CD4-positive, alpha-beta T cell treated with Interleukin-2 at 100 ng/mL for 4 hours (primary cell): ENCODE measurements at places on chromosomes 6 and 20.

DNA sequence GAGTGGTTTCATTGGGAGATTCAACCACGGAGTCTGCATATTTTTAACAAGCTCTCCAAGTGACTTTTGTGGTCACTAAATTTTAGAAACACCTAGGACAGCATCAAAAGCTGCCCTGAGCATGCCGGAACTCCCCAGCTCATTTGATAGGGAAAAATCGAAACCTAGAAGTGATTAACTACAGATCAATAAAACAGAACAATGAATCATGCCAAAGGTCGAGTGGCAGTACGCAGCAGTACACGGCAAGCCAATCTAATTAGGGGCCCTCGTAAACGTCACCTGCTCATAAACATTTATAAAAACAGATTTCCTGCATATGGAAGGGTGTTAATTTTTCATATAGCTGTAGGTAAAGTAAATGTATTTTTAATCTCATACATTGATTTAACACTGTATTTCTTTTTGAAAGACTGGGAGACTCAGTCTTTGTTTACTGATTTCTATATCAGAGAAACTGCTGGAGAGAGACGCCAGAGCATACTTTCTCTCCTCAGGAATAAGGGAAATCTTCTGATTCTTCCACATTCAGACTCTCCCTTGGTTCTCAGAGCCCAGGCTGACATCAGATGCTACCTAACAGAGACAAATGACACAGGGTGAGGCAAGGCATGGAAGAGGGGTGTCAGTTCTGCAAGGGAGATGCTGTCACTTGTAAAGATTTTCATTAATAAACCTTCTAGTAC lies 232.5 kb downstream of the PTPRT start:
- no peak for DNase-seq

- no peak for DNase-seq
Measured at GRCh38 chr6:16222826-16223225, 15.6 kb upstream of the GMPR start.

- DNase-seq, result no peak
Measured at GRCh38 chr6:141354191-141354955, 778.4 kb upstream of the GJE1 start.

GRCh38 chr6:72286911-72287311 lies 335.0 kb upstream of the KCNQ5 start:
- no peak for DNase-seq

GRCh38 chr20:17044891-17045290 lies 181.9 kb upstream of the PCSK2 start:
- DNase-seq, result no peak

- no peak for DNase-seq
Measured at GRCh38 chr6:107132330-107132954, 17.1 kb upstream of the BEND3 start.

- DNase-seq, result no peak
Measured at GRCh38 chr6:106823732-106824351, 150.7 kb downstream of the CD24 start.

GRCh38 chr6:157274471-157275226 lies 48.7 kb downstream of the TMEM242 start:
- DNase-seq, result peak; percentile 79

DNA sequence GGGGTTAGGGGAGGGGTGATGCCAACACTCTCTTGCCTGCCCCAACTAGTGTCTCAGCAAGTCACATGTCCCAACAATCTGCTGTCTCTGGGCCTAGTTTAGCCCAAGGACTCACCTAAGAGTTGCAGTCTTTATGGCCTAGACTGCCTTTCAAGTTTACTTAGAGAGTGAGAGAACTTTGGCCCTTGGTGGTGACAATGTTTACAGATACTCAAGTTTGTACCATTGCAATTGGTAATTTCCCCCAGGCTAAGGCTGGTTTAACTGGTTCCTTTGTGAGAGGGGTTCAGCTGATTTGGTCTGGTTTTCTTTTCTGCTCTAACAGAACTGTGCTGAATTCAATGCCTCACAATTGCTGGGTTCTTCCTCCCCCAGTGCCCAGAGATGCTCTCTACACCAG lies 1279.9 kb upstream of the EYS start:
- DNase-seq, result no peak
